ENCODE measurements at places on chromosomes 4 and X.

DNA sequence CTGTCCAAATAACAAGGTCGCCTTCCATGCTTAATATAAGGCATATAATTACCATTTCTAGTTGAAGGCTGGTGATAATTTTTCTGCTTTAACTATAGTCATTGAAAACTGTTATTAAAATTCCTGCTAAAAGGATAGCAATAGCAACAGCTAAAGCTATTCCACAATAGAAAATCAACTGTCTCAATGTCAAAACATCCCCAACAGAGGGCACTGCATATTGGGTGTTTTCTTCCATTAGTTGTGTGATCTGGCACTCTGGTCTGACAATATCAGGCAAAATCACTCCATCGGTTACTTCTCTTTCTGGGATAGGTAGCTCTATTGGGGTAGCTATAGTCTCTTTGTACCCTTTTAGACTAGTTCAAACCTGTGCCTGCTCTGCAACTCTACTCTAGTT is 53.5 kb downstream of the TMPRSS11F start:
- DNase-seq, result no peak

GRCh38 chr4:37615059-37615719 is 71.0 kb downstream of the RELL1 start:
- DNase-seq, result no peak

DNA sequence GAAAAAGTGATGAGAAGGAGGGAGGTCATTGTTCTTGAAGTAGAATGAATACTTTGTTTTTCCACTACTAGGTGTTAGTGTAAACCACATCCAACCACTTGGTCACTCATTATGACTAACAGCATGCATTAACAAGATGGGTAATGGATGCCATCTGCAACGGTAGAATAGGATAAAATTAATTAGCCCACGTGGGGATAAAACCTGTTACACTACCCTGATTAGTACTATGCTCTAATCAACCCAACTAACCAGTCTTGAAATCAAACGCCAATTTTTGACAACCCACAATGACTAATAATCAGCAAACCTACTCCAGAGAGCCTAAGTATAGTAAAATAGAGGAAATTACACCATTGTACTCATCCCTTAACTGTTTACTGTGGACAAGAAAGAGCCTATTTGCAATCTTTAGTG is 93.4 kb upstream of the MCF2 start:
- no peak for DNase-seq

GRCh38 chr4:142696334-142697122 is 149.6 kb downstream of the INPP4B start:
- peak; percentile 38 for DNase-seq

DNA sequence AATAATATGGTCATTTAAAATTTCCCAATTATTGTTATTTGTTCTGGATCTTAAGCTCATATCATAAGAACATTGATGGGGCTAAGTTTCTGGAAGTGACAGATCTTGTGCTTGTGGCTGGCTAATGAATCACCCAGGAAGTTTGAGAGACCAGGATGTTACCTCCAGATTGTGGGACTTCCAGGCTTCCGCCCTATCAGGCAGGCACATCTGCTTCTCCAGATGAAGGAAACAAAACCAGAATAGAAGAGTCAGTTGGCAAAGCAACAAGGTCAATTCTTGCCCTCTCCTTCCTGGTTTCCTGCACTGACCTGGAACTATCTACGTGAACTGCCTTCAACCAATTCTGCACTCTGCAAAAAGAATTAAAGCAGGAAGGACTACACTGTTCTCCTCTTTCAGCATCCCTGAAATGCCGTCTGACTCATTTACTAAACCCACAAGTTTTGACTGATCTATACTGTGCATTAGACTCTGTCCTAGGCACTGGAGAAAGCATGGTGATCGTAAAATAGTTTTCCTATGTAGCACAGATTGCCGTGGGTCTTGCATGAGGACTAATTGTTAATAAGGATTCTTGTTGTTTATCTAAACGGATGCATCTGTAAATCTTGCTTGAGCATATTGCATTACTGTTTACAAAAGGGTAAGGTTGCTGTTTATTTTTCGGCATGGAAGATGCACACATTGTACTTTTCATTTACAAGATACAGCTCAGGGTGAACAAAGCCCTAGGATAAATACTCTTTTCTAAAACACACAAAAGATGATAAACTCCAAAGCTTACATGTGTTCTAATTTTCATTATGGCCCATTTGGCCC is 74.6 kb downstream of the AMELX start:
- no peak for DNase-seq

- DNase-seq, result no peak
Observed at GRCh38 chrX:150870029-150870428, 28.4 kb downstream of the CD99L2 start.

DNA sequence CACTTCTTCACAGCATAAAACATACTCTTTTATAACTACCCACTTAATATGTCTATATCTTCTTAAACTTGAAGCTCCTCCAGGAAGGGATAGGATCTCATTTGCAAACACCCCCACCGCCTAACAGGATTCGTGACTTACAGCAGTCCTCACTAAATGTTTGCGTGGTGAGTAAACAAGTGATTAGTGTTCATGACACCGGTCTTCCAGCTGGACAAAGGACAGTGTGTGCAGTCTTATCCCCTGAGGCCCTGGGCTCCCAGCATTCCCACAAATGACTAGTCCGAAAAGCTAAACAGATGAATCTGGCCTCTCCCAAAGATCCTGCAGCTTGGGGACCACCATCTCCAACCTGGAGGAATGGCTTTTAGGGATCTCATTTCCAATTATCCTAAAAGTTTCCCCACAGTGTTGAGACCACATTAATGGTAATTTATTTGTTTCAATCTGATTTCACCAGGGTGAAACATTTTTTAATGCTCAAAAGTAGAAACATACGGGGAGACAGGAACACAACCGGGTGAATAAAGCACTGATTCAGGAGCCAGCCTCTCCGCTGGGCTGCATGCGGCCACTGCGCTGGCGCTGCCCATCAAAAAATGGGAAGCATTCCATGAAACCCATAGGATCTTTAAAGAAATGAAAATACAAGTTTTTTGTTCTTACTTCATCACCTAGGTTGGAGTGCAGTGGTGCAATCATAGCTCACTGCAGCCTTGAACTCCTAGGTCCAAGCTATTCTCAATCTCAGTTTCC is 69.2 kb downstream of the HADH start:
- DNase-seq, result no peak

DNA sequence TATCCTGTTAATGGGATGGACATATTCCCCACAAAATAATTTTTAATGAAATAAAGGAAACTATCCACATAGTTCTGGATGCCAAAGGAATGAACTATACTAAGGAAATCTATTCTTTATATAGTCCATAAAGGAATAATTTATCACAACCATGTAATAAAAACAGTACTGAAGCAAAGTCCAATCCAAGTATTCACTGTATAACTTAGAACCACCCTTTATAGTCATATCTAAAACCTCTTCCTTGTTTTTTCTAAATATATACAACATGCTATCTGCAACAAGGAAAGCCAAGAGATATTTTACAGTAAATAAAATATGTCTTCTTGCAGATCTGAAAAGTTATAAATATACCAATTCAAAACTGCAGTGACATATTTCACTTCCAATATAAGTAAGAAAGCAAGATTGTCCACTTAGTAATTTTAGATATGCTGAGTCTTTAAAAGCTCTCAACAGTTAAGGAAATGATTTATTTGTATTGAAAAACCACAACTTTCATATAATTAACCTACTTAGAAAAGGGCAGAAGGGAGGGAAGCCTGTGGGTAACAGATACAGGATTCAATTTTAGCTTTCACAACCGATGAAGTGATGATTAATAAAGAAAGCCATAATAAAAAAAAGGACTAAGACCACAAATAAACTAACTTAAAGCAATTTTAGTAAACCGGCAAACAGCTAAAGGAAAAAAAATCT is 8.0 kb downstream of the NR3C2 start:
- no peak for DNase-seq

DNA sequence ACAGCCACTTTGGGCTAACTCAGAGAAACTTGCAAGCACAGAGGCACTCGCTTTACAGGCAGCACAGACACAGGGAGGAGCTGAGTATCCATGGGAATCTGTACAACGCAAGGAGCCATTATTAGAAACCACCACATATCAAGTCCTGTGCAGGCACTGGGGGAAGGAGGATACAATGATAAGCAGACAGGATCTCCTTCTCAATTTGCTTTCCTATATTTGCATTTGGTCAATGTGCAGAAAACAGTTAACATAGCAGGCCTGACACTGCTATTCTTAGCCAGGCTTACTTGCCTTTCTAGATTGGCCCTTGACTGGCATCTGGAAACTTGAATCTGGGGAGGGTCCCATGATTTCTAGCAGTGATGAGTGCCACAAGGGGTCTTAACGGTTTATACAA is 65.8 kb downstream of the TEC start:
- DNase-seq, result no peak

DNA sequence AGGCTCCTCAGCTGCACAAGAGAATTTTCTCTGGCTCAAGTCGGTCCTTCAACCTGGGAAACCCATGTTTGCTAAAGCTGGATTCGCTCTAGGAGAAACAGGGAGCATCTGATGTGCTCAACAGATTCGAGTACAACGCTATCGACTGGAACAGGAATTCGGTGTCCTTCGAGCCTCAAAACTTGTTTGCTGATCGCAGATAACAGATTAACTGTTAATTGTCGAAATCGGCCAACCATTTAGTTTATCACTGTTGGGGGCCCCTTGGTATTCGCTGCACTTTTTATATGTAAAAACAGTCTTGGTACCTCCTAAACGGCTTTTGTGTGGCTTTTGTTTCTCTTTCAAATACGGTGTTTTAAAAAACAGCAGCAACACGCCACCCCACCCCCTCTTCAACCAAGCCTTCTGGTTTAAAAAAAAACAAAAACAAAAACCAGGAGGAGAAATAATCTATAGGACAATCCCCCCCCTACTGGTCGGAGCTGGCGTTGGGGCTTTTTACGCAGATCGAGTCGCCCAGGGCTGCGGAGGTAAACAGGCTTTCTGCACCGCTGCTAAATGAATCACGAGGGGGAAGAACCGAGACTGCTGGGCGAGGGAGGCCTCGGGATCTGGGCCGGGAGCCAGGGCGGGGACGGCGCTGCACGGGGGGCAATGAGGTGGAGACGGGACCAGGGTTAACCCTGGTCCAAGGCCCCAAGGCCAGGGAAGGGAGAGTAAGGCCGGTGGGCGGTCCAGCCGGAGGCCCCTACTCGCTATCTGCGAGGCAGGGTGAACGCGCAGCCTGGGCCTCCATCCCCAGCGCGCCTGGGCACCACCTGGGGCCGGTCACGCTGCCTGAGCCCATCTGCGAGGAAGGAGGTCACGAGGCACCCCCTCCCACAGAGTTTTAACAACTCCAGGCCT is 71.7 kb upstream of the BCOR start:
- DNase-seq, result peak; percentile 74

DNA sequence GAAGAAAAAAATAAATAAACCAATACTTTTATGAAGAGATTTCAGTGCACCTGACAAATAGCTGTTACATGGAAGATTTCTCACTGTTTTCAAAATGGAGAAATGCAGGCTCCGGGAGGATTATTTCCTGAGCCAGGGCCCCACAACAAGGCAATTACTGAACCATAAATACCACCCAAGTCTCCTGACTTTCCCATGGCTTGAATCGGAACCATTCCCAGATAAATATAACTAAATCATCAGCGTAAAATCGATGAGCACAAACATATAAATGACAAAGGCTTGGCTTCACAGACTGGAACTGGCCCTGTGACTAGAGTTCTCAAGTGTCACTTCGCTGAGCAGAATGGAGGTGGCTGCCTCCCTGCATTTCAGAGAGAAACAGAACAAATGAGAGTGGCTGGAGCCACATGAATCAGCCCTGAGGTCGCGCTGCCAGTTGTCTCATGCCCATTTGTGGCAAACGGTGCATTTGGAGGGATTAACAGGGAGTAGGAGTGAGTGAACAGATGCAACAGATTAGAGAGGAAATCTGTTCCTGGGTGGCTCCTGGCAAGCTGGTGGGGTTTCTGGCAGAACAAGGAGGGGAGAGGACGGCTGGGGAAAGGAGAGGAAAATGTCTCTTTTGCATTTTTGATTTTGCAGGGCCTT is 57.3 kb upstream of the STIM2 start:
- no peak for DNase-seq

DNA sequence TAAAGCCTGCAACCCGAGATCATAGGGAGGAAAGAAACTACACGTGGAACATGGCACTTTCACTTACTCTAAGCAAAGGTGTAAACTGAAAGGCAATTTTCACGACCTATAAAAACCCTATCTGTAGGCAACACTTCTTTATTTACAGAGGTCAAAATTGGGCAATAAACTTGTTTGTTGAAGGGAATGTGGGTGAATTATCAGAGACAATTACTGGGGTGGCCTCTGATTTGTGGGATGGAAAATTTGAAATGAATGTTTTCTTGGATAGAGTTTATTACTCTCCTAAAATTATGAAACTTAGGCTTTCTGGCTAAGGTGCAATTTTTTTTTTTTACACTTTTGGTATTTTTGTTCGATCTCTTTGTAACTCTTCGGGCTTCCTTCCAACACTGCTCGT is 734.1 kb upstream of the TENM3 start:
- DNase-seq, result no peak

GRCh38 chr4:1053080-1053661 is 41.7 kb downstream of the FGFRL1 start:
- no peak for DNase-seq

DNA sequence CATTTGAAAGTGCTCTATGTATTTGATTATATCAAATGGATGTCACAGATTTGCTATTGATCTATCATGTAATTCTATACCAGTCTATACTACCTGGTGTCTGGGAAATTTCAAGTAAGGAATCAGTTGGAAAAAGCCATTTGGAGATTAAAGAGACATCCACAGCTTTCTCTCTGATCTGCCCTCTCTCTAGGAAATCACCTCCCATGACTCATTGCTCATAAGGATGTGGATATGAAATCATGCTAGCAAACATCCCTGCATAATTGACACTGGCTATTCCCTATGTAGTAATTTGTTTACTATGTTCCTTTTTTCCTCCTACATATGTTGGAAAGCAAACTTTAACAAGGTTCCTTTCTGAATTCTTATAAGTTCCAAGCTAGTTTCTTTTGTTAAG is 94.3 kb downstream of the TEX13A start:
- no peak for DNase-seq

- DNase-seq, result no peak
Observed at GRCh38 chr4:15928883-15929282, 9.7 kb downstream of the FGFBP1 start.

GRCh38 chr4:115711575-115711974 is 598.2 kb upstream of the NDST4 start:
- DNase-seq, result no peak

DNA sequence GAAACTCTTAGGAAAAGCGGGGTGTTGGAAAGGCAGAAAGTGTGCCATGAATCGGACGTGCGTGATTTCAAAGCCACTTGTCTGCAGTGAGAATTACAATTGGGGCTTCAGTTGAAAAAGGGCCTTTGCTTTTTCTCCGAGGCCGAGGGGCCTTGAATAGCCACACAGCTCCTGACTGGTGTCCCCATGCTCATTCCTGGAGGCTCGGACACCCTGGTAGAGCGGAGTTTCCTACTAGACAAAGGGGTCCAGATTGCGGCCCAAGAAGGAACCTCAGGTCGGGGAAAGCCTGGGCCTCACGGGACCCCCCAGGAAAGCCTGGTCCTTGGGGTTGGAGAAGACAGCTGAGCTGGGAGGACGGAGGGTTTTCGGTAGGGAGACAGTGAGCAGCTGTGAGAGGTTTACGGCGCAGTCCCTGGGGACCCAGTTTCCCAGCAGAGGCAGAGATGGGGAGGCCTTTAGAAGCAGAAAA is 3.0 kb upstream of the SHOX start:
- no peak for DNase-seq

GRCh38 chrX:38437093-38437492 is 84.7 kb downstream of the OTC start:
- DNase-seq, result no peak

GRCh38 chrX:18002791-18003190 is 141.7 kb upstream of the RAI2 start:
- DNase-seq, result no peak

Data from CD4-positive, alpha-beta T cell (primary cell).